Amniotic epithelial cell (primary cell): ENCODE measurements at places on chromosomes 4 and X.

GRCh38 chrX:5324546-5324945, 904.1 kb downstream of the NLGN4X start:
- DNase-seq: no peak

- no peak for DNase-seq
Observed at GRCh38 chr4:149986917-149987316, 91.3 kb upstream of the DCLK2 start.

DNA sequence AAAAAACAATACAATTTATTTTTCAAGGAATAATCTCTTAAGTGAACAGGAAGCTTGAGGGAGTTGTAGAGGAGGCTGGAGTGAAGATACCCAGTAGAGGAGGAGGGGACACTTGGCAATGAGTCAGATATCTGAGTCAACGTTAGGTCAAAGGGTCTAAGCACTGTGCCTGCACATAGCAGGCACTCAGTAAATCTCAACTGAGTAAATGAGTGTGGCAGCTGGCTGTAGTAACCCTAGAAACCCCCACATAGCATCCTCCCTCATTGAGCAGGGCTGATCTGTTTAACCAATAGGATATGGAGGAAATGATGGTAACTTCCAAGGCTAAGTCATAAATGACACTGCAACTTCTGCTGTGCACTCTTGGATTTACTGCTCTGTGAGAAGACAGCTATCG, 186.0 kb upstream of the FAM241A start:
- DNase-seq: peak; percentile 97

GRCh38 chr4:139961344-139961946, 192.5 kb downstream of the MAML3 start:
- DNase-seq: no peak

GRCh38 chr4:52037689-52038102, 403 bp downstream of the SGCB start:
- no peak for DNase-seq

DNA sequence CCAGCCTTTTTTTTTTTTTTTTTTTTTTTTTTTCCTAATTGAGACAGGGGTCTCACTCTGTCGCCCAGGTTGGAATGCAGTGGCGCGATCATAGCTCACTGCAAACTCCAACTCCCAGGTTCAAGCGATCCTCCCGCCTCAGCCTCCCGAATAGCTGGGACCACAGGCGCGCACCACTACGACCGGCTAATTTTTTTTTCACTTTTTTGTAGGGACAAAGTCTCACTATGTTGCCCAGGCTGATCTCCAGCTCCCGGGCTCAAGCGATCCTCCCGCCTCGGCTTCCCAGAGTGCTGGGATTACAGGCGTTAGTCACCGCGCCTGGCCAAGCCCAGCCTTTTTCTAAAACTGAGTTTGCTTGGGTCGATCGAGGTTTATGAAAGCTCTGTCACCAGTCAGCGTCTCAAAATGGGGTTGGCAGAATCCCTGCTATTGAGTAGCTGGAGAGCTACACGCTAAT, 1.3 kb upstream of the OTUD5 start:
- peak; percentile 53 for DNase-seq

DNA sequence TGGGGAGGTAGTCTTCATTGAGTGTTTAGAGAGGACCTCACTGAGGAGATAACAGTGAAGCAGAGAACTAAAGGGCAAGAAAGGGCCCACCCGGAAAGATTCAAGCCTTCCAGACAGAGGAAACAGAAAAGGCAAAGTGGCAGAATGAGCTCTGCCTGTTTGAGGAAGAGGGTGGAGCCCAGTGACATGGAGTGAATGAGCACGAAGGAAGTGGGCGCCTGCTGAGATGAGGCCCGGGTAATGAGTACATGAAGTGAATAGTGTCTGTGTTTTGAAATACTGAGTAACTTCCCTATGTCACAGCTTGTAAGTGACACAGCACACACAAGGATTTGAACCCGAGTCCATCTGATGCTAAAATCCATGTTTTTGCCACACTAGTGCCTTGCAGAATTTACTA, 32.5 kb upstream of the TLR2 start:
- no peak for DNase-seq

DNA sequence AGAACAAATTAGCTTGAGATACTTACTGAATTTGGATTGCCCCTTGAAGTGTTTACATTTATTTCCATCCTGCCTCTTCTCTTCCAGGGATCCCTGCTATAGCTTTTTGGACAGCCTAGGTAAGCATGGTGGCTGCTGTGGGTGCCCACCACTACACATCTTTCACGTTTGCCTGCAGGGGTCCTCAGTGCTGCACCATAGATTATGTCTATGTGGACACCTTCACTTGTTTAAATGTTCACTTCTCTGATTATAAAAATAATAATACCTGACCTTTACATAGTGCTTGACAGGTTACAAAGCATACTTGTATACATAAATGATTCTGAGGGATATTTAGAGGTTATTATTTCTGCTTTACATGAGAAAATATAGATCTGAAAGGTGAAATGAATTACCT, 67.9 kb upstream of the SLC4A4 start:
- DNase-seq: peak; percentile 44

DNA sequence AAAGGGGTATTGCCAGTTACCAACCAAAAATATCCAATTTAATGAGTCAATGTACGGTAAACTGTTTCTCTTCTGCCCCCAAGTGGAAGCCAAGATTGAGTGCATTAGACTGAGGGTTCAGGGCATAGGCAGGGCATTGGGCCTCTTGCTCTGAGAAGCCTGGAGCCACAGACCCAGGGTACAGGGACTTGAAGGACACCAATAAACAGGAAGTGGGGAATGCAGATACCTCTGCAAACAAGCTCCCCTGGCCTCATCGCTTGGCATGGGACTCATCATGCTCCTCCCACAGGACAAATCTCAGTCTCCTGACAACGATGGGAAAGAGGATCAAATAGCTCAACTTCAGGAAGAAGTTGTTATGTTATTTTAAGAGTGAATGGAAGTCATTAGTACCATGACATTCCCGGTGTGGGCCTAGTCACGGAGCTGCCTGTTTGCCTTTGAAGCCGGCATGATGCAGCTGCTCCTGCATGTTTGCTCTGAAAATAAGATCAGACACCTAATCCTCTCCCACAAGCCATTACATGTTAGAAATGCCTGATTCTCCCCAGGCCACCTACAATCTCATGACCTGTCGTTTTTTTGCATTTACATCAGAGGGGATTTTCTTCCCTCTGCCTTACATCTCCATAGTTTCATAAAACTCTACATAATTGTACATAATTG, 224.2 kb downstream of the RCHY1 start:
- DNase-seq: peak; percentile 46

DNA sequence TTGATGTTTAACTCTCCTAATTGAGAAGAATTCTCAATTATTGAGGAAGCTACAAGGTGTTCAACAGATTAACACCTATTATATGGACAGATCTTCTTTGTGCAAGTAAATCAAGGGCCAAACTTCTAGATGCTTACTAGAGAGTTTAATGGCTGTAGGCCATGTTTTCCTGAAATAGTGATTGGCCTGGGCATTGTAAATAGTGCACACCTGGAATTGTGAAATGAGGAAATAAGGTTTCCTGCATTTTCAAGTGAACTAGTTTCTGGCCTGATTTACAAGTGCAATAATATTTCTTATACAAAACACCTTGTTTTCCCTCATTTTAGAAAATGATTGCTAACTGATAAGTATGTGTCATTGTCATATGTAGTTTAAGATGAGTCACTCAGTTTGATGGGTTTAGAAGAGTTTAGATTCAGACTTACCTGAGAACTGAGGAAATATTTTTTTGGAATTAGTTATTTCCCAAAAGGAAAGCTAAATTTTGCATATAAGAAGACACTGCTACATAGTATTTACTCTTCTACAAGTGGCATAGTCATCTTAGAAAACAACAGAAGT, 21.2 kb downstream of the AFF1 start:
- DNase-seq: no peak

DNA sequence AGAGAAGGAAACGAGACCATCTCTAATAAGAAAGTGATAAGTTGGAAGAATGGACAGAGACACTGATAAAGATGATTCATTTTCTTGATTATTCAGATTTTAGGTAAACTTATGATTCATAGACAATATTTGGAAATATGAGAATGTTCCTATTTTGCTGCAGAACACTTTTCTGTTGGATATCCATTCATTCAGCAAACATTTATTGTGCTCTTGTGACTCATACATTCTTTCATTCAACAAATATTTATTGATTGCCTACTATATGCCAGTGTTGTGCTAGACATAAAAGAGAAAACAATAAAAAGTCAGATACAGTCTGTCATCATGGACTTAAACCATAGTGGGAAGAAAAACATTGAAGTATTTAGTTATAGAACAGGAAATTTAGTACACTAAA, 1232.0 kb downstream of the STIM2 start:
- peak; percentile 4 for DNase-seq

DNA sequence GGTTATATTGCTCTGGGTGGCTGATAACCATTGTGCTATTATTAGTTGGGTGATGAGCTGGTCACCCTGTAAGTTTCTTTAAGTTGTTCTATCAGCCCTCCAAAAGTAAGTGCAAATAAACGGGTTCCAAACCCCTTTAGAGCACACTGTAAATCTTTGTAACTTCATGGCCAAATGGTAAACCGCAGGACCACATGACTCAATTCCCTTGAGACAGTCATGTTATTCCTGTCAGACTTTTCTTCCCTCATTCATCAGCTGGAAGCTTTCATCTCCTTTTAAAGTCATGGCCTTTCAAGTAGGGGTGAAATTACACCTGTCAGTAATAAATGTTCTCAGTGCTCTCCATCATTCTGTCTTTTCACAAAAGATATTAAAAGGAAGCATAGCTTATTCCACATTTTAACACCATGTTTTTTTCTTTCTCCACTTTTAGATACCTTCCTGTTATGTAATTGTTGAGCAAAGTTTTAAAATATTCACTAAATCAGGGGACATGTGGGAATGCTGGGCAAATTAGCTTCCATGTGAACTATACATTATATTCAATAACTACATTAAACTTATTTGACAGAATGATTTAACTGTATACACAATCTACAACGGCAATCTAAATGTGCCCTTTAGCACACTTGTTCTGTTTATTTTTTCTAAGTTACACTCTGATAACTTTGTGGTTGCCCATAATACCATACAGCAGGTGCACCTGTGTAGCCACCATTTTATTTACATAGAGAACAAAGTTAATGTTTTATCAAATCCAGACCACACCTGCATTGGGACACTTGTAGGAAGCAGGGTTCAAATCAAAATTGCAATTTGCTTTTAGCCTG, 275.5 kb downstream of the CFAP299 start:
- DNase-seq: peak; percentile 36

GRCh38 chrX:39853417-39854030, 244.2 kb downstream of the BCOR start:
- DNase-seq: no peak

DNA sequence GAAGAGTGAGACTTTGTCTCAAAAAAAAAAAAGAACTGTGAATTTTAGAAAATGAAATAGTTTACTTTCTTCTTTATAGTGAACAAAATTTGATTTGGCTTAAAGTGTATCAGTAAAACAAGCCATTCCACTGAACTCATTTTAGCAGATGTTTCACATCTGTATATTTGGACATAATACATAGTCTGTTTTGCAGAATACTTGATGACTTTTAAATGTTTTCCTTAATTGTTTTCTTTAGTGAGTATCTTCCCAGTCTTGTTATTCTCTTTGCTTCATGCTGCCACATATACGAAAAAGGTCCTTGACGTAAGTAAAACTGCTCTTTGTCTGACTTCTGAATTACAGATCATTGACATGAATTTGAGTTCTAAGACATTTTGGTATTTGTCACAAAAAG, 8.3 kb downstream of the TMEM33 start:
- no peak for DNase-seq

- DNase-seq: no peak
Observed at GRCh38 chr4:143437937-143438336, 75.6 kb upstream of the SMARCA5 start.

DNA sequence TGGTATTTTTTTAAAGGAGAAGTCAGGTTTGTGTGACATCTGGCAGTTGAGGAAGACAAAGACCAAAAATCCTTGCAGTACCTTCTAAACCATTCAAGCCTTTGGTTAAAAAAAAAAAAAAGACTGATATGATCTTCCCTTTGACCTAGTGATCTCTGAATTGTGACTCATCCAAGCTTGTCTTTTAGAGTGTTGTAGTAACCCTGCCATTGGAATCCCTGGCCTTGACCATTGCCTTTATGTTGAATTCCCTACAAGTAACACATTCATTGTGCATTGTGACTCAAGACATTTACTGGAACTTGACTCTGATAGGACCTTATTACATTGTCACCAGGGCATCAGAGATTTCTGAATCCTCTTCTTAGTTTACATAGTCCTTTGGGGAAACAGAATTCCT, 1469.0 kb downstream of the TECRL start:
- DNase-seq: no peak

DNA sequence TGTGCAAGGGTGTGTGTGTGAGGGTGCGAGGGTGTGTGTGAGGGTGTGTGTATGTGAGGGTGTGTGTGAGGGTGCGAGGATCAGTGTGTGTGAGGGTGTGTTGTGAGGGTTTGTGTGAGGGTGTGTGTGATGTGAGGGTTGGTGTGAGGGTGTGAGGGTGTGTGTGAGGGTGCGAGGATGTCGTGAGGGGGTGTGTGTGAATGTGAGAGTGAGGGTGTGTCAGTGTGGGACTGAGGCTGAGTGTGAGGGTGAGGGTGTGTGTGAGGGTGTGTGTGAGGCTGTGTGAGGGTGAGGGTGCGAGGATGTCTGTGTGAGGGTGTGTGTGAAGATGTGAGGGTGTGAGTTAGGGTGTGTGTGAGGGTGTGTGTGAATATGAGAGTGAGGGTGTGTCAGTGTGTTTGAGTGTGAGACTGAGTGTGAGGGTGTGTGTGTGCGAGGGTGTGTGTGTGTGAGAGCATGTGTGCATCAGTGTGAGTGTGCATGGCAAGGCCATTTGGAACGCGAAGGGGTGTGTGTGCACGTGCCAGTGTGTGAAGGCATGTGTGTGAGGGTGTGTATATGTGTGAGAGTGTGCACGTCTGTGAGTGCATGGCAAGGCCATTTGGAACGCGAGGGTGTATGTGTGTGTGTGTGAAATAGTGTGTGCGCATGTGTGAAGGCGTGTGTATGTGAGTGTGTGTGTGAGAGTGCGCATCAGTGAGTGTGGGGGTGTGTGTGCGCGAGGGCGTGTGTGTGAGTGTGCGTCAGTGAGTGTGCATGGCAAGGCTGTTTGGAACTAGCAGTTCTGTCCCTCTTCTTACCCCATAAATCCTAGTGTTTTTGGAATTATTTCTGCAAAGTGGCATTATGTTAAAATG, 69.8 kb downstream of the RGS12 start:
- no peak for DNase-seq

GRCh38 chr4:139761461-139761860, 95.8 kb downstream of the MGST2 start:
- peak; percentile 27 for DNase-seq

- DNase-seq: no peak
Observed at GRCh38 chr4:101421386-101421785, 74.1 kb upstream of the PPP3CA start.

- no peak for DNase-seq
Observed at GRCh38 chrX:85114776-85115175, 111.1 kb downstream of the APOOL start.

DNA sequence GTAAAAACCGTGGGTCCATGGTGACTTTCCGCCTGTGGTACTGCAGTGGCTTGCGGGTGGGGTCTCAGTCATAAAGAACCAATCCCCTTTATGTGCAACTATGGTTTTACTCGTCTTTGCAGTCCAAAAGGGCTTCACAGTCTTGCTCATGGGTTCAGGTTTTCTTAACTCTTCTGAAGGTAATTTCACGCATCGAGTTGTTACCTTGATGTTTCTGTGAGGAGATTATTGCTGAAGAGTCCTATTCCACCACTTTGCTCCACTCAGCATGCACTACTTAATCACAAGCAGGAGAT, 41.5 kb downstream of the F8 start:
- DNase-seq: no peak
